ENCODE measurements at places on chromosomes 5 and 9.

DNA sequence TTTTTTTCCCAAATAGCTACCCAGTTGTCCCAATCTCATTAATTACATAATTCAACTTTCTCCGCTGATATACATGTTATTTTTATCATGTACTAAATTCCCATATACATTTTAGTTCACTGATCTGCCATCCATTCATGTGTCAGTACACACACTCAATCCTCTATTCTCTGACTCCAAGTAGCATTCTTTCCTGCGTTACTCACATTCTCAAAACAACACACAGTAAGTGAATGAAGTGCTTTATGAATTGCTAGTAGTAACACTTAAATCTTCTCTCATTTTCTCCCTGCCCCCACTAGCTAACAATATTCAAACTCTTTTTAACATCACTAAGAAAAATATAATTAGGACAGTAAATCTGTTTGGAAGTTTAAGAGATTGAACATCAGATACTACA is 8.9 kb downstream of the ZNF366 start:
- peak; percentile 11 for DNase-seq

DNA sequence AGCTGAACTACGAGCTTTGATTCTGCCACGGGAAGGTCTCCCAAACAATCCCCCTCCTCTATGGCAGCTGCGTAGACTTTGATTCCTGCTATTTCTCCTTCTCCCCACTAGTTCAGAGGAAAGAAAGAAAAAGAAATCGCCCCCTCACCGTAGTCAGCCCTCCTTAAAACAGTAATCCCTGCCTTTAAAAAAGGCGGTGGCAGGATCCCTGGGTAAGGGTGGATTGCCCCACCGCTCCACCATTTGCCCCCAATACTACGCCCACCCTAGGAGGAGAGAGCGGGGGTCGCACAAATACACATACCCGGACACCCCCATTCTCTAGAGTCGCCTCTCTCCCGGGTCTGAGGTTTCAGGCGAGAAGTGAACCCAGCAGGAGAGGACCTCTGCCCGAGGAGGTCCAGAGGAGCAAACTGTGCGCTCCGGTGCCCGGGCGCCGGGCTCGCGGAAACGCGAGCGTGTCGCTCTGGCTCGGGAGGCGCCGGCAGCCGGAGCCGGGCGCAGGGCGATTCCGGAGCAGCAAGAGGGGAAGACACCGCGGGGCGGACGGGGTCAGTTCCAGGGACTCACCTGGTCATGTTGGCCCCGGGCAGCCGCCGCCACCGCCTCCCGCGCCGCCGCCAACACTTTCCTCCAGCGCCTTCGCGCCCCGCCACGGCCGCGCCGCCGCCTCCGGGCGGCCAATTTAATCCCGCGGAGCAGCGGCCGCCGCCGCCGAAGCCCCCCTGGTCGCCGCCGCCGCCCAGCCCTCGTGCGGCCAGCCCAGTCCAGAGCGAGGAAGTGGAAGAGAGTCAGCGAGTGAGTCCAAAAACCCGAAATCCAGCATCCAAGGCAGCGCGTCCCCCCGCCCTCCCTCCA is 1057.7 kb upstream of the DMAC1 start:
- DNase-seq = no peak

GRCh38 chr5:156681265-156681664 is 168.8 kb upstream of the PPP1R2B start:
- DNase-seq = no peak

DNA sequence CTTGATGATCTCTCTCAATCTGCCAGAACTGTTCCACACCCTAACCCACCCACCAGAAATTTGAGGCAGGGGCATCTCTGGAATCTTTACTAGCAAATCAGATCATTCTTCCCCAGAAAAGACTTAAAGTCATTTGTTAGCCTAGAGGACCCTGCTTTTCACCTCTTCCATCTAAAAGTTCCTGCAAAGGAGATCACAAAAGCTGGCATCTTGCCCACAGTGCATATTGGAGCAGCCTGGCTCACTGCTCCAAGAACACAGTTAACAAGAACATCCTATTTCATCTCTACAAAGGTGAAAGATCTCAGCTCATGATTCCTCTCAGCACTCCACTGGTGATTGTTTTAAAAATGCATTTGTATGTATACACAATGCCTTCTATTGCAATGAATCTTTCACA is 36.3 kb downstream of the GABRP start:
- no peak for DNase-seq

- DNase-seq = peak; percentile 90
Measured at GRCh38 chr5:10524376-10525123, 39.3 kb upstream of the ANKRD33B start.

GRCh38 chr9:124725068-124725452 is 46.1 kb downstream of the NR6A1 start:
- DNase-seq = no peak

DNA sequence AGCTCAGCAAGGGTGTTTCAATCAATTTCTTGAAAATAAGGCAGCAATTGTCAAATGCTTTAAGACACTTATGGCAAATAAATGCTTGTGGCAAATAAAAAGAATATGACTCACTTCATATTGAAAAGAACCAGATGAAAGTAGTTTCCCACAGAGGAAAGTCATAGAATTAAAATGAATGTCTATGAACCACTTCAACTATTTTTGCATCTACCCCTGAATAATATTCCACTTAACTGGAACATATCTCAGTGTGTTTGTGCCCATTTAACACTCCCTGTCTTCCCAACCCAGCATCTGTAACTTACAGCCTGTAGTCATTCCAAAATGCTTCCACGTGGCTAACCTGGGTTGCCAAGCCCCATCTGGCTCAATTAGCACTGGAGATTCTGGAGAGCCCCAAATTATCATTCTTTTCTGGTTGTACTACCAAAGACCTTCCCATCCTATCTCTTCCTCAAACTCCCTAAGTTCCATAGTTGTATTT is 84.7 kb downstream of the FEM1C start:
- no peak for DNase-seq

GRCh38 chr5:110086658-110087388 is 397.1 kb downstream of the MAN2A1 start:
- no peak for DNase-seq

DNA sequence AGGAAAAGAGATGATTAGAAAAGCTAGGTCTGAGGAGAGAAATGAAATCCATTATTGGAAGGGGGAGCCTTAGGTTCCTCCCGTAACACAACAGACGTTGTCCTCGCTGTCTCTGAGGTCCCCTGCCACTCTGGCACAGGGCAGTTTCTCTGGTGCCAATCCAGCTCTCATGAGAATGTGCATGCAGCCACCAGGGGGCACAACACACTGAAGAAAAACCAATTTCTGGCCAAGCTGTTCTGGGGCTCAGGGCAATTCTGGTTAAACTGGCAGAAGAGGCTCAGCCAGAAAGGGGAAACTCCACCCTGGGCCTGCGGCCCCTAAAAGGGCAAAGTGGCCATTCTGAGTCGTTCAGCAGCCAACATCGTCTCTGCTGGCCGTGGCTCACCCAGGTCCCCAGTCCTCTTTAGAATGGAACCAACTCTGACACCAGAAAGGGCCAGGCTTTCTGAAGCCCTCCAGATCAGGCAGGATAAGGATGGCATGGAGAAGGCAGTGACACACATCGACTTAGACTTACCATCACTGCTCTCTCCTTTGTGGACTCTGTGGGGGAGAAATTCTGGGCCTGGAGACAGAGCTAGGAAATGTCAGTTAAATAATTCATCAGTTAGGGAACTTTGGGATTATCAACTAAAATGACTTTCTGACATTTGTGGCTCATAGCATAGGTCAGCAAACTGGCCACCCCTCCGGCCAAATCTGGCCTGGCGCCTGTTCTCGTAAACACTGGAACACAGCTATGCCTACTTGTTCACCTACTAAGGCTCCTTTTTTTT is 58.5 kb upstream of the GOLPH3 start:
- DNase-seq = peak; percentile 61

DNA sequence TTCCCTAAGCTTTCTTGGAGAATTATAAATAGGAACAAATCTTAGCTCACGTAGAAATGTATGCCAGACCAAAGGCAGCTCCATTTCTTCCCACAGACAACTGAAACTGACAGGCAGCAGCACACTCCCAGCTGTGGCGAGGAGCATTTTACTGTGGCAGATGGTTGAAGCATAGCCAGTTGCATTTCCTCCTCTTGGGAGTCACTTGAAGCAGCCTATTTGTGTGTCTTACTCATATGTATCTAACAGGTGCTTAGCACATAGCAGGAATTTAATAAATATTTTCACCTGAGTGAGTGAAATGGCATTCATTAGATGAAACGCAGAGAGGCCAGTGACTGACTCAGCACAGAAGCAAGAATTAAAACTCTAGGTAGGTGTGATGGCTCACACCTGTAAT is 12.3 kb upstream of the MTMR12 start:
- DNase-seq = no peak

- DNase-seq = peak; percentile 30
Measured at GRCh38 chr9:137820161-137820855, 57.3 kb upstream of the CACNA1B start.

DNA sequence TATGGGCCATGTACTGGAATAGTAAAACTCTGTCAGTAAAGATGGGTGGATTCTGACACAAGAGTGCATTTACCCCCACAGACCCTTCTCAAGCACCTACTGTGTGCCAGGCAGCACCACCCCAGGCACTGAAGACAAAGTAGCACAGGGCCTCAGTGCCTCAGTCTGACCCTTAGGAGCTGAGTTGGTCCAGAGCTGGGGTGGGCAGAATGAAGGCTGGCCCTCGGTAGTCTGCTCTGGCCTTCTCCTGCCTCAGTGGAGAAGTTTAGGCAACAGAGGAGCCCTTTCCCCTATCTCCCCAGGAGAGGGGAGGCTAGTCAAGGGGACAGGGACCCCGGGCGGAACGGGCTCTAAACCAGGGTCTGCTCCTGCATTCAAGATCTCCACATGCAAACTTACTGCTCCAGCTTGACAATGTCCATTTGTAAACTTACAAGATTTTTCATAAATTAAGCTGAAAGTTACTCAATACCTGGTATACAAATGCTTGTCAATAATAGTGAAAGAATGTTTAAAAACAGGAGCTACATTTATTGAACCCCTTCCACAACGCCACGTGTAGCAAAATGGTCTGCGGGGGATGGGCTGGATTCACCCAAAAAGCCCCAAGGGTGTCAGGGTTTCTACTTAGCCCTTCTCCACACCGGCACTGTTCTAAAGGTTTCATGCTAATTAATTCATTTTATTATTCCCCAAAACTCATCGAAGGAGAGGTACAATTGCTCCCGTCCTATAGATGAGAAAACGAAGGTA is 1.5 kb downstream of the VDAC1 start:
- DNase-seq = no peak

DNA sequence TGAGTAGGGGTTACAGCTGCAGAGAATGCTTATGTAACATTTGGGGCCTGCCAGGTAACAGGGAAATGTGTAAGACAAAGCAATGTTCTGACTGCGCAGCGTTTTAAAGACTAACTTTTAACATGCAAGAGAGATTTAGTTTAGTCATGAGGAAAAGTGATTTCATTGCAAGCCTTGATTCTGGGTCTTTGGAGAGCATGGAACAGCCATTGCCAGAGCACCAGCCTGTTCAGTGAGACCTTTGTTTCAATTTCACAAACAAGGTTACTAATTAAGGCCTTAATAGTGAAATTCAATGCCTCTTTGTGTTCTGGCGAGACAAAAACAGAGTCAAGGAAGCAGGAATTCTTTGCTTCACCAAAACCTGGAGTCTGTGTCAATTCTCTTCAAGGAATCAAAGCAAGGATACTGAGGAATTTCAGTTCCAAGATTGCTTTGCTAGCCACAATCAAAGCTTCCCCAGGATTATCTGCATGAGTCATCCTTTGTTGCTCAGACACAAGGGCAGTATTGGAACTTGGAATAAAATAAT is 14.4 kb downstream of the CKMT2 start:
- DNase-seq = peak; percentile 25

All from H54 (cell line).